ENCODE measurements at places on chromosomes 7 and 10. TPM values are rescaled to one million over a fixed set of nuclear protein-coding genes. Genes with fewer than 3 reads are reported as not detected.

GRCh38 chr7:127039541-127039940, 213.2 kb downstream of the GRM8 start:
- no peak for DNase-seq

DNA sequence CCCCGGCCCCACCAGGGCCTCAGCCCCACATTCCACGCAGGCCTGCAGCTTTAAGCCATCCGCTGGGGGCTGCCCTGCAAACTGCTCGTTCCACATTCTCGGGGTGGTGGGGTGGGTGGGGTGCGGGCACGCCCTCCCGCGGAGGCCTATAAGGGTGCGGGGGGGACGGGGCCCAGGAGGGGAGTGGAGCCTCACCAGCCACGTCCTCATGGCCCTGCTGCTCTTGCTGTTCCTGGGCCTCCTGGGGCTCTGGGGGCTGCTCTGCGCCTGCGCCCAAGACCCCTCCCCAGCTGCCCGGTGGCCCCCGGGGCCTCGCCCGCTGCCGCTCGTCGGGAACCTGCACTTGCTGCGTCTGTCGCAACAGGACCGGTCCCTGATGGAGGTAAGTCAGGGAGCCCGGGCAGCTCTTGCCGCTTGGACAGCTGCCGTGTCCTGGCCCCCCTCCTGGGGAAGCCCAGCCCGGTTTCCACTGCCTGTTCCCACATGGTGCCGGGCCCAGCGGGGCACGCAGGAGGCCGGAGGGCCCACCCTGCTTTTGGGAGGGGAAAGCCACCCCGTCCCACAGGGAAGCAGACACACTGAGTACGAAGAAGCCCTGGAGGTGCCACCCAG, at the start of gene CYP2W1:
TSS of gene CYP2W1 (plus strand) at position 178 of the 612 bp plus-strand sequence. CDS start at position 209, 31 bp downstream.
- DNase-seq: no peak

The RFC2 gene
- polyA plus RNA-seq: 19.4 TPM

GRCh38 chr10:49534670-49535381, 4.1 kb downstream of the ERCC6 start:
- peak; percentile 39 for DNase-seq

- no peak for DNase-seq
These were observed 13.9 kb upstream of the HSPA12A start for GRCh38 chr10:116756277-116756676.

All from BJ (cell line).